ENCODE measurements at places on chromosomes 3 and 15. TPM values are rescaled to one million over a fixed set of nuclear protein-coding genes. Genes with fewer than 3 reads are reported as not detected.

Gene CCR1
- total RNA-seq, result 0.29 TPM

Gene LINGO1
- not detected for total RNA-seq

Gene ALDH1L1
- total RNA-seq, result 2.9 TPM

Gene SMAD6
- 4.8 TPM for total RNA-seq

Gene SPRED1
- total RNA-seq, result 28.4 TPM

Gene DPH6
- total RNA-seq, result 8.4 TPM

Gene SEMA6D
- 2.9 TPM for total RNA-seq

Gene SV2B
- not detected for total RNA-seq

Gene MITF
- 25.4 TPM for total RNA-seq

Gene TRPM1
- not detected for total RNA-seq

Gene KPNA1
- 33.2 TPM for total RNA-seq

Gene REC114
- not detected for total RNA-seq

Gene NEK10
- total RNA-seq, result 6.7 TPM

Gene ISLR
- total RNA-seq, result 136 TPM

Gene P2RY14
- not detected for total RNA-seq

Gene CCR8
- total RNA-seq, result not detected

Gene SCAMP5
- total RNA-seq, result 5.5 TPM

Gene SLTM
- 23.7 TPM for total RNA-seq

Gene CADPS
- total RNA-seq, result under 0.01 TPM

Gene KCNMB3
- total RNA-seq, result 0.71 TPM

Gene A4GNT
- not detected for total RNA-seq

Gene CACNA2D3
- total RNA-seq, result under 0.01 TPM

Gene C3orf70
- 0.29 TPM for total RNA-seq

Gene ASB14
- not detected for total RNA-seq

Gene TGM5
- total RNA-seq, result not detected

Gene PARP3
- total RNA-seq, result 35.6 TPM

Gene KIF15
- total RNA-seq, result 8.9 TPM

Gene GOLGA8J
- total RNA-seq, result not detected

Gene LMCD1
- total RNA-seq, result 121 TPM
